ENCODE measurements at places on chromosomes 5 and 9.
A peak's percentile ranks its signal among the peaks of the same experiment; 100 is the strongest.

- DNase-seq, result no peak
These were observed 2.1 kb downstream of the ARHGEF37 start for GRCh38 chr5:149583394-149583793.

GRCh38 chr5:14036514-14036913, 92.0 kb upstream of the DNAH5 start:
- DNase-seq, result no peak

DNA sequence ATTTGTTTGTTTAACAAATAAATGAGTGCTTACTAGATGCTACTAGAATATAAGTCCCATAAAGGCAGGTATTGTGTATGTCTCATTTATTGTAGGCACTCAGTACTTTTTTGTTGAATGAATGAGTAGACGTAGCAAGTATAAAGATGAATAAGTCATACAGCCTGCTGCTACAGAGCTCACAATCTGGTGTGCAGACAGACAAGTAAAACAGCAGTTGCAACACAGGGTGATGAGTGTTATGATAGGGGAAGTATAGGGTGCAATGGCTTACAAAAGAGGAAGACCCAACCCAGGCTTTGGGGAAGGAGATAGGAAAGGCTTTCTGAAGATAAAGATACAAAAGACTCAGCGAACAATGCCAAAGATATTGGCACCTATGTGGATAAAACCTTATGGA, 47.7 kb downstream of the SH3RF2 start:
- DNase-seq, result peak; percentile 4

DNA sequence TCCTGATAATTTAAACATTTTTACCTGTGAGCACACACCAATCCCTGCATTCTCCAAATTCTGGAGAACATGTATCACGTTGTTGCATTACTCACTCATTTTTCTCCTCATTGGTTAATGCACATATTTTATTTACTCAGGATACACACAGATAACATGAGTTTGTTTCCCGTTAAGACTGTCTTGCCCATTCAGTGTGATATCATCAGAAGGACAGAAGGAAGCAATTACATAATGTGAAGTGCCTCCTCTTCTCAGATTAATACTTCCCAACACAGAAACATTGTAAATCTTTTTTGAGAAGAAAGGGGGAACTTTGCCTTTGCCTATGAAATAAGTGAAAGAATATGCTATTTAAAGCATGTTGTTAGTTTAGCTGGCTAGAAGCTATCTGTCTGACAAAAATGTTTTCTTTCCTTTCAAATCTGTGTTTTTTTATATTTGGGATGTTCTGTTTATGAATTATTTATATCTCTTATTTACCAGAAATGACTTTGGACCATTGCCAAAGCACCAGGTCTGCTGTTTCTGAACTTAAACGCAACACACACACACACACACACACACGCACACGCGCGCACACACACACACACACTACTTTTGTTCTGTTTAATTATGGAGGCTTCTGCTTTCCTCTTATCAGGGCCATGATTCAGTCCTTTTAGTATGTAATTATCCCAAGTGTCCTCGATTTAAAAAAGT, 186.5 kb downstream of the CHSY3 start:
- DNase-seq, result no peak

- no peak for DNase-seq
These were observed 23.5 kb downstream of the AFAP1L1 start for GRCh38 chr5:149294872-149295829.

DNA sequence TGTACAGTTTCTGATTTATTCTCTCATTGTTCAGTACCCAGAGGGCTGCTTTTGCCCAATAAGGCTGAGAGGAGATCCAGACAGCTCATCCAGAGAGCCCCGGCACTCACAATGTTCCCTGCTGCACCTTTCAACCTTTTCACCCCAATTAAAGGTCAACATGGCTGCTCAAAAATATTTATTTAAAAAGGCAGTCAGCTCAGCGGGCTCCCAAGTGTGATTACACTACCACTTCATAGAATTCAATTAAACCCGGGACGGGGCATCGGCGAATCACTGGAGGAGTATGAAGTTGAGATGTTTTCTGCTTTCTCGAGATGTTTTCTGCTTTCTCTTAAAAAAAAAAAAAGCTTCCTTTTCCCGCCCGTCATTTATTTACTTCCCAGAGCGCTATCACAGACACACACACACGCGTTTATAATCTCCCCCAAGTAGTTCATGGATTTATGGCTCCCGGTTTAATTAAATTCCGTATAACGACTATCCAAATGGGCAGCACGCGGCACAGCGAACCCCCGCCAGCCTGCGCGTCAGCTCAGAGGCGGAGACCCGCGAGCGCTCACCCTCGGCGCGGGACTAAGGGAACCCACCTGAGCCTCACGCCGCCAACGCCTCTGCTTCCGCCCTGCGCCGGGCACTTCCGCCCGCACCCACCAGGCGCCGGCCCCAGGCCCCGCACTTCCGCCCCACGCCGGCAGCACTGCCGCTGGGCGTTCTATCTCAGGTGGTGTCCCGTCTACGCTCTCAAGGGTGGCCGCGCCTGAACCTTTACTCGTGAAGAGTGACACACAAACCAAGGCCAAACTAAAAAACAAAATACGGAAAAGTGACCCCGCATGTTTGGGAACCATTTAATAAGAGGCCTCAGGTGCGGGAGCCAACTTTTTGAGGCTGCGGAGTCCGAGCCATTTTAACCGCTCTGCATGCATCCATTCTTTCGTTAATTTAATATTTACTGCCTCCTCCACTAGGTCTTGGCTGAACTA, at the start of gene C5orf63:
TSS of gene C5orf63 (minus strand) at position 642 of the 986 bp plus-strand sequence. CDS start 14,507 bp downstream, outside the sequence.
- DNase-seq, result peak; percentile 64

- no peak for DNase-seq
These were observed 113.1 kb upstream of the PCSK1 start for GRCh38 chr5:96546120-96546519.

Data from CD4-positive, alpha-beta T cell treated with Interleukin-2 at 100 ng/mL for 4 hours (primary cell).